Activated T-helper 1 cell treated with anti-CD3 and anti-CD28 coated beads, Interleukin-2, amount 50 U/mL, for 16 hours (primary cell): ENCODE measurements at places on chromosomes 13 and 19.

DNA sequence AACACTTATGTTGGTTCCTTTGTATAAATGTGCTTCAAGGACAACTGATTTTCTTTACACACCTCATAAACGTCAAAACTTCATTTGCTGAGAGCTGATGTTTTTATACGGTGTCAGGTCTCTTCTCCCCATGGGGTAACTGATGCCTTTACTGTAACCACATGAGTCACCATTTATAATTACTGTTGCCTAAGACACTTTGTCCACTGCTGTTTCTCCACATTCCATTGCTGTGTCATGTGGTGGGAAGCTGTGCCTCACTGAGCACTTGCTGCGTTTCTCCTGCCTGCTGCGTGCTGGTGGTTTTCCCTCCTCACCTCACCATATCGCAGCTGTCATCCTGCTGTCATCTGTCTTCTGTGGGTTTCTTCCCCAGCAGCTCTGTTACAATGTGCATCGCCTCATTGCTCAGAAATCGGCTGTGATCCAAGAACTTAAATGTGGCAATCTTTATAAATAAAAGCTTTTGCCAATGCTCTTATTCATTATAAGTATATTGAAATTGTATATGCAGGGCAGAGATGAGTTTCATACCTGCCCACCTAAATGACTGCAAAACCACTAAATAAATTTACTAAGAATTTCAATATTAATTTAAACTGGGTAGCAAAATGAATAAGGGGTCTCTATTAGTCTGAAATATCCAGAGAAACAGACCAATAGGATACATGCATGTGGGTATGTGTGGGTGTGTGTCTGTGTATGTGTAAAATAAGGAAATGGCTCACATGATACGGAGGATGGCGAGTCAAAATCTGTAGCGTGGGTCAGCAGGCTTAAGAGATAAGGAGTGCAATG is 547.0 kb upstream of the SLITRK5 start:
- DNase-seq = no peak

GRCh38 chr19:2719920-2720776 is 1.0 kb downstream of the DIRAS1 start:
- DNase-seq = no peak

GRCh38 chr13:103246581-103247200 is 180.5 kb upstream of the SLC10A2 start:
- DNase-seq = no peak

DNA sequence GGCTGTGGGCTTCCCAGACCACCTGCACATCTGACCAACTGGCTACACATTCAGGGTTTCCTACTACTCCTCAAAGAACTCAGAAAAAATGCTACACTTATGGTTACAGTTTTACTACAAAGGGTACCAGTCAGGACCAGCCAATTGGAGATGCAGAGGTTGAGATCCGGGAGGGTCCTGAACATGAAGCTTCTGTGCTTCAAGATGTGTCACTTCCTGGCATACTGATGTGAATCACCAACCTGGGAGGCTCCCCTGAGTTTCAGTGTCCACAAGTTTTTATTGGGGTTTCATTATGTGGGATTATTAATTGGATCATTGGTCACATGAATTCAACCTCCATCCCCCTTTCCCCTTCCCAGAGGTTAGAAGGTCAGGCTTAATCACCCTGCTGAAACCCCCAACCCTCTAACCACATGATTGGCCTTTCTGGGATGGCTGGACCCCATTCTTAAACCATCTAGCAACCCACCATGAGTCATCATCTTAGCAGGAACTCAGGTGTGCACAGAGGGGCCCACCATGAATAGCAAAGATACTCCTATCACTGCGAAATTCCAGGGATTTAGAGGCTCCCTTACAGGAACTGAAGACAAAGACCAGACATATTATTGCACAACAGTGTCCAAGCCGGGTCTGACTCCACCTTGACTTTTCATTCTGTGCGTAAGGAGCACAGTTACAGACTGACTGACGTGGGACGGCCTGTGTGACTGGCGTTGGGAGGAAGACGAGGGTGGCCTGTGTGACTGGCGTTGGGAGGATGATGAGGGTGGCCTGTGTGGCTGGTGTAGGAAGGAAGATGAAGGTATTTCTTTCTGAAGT is 90.7 kb downstream of the ATP8A2 start:
- no peak for DNase-seq

GRCh38 chr19:3481241-3482090 is 1.1 kb upstream of the SMIM24 start:
- DNase-seq = no peak

DNA sequence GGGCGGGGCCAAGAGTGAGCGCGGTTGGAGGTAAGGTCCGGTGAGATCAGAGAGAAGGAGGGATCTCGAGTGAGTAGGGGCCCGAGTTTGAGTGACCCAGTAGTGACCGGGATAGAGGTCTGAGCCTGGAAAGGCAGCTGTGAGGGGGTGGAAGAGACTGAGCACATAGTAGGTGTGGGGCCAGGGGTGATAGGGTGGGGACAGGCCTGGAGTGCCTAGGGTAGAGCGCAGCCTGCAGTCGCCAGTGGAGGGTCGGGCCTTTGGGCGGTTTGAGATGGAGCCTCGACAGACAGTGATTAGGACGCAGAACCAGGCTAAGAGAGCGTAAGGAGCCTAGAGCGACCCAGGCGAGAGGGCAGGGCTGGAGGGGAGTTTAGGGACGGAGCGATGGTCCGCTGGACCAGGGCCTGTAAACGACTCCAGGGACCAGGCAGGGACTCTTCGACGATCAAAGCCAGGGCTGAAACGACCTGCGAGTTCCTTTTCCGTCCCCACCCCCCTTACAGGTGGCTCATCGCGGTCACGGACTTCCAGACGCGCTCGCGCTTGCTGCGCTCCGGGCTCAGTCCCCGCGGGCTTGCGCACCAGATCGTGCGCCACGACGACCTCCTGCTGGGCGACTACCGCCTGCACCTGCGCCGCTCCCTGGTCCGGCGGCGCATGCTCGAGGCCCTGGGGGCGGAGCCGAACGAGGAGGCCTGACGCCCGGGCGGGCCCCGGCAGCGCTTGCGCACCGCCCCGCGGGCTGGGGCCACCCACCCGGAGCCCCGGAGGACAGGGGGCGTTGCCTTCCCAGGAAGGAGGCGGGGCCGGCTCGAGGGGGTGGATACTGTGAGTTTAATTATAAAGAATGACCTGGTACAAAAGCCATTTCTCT is 9.4 kb downstream of the C19orf81 start:
- DNase-seq = no peak

- DNase-seq = no peak
Measured at GRCh38 chr19:48436586-48436985, 9.2 kb upstream of the GRWD1 start.

GRCh38 chr13:112328936-112329335 is 47.2 kb upstream of the SPACA7 start:
- no peak for DNase-seq

DNA sequence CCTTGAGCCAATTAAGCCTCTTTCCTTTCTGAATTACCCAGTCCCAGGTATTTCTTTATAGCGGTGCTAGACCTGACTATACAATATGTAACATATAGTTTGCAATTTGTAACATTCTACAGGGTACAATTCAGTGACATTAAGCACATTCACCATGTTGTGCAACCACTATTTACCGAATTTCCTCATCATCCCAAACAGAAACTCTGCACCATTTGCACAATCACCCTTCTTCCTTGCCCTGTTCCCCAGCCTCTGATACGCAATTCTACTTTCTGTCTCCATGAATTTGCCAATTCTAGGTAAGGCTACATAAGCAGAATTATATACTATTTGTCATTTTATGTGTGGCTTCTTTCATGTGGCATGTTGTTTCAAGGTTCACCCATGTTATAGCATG is 13.7 kb upstream of the SIGLEC10 start:
- no peak for DNase-seq

GRCh38 chr13:33659466-33659865 is 158.5 kb upstream of the RFC3 start:
- no peak for DNase-seq

DNA sequence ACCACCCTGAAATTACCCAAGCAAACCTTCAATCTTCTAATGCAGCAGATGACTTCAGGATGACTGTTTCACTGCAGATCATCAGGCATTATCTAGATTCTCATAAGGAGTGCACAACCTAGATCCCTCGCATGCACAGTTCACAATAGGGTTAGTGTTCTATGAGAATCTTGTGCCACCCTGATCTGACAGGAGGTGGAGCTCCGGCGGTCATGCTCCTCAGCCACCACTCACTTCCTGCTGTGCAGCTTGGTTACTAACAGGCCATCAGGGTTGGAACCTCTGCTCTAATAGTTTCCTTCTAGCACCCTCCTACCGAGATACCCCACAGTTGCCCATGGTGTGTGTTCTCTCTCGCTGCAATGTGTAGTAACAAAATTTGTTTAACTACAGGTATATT is 442.8 kb downstream of the FGF14 start:
- DNase-seq = no peak

DNA sequence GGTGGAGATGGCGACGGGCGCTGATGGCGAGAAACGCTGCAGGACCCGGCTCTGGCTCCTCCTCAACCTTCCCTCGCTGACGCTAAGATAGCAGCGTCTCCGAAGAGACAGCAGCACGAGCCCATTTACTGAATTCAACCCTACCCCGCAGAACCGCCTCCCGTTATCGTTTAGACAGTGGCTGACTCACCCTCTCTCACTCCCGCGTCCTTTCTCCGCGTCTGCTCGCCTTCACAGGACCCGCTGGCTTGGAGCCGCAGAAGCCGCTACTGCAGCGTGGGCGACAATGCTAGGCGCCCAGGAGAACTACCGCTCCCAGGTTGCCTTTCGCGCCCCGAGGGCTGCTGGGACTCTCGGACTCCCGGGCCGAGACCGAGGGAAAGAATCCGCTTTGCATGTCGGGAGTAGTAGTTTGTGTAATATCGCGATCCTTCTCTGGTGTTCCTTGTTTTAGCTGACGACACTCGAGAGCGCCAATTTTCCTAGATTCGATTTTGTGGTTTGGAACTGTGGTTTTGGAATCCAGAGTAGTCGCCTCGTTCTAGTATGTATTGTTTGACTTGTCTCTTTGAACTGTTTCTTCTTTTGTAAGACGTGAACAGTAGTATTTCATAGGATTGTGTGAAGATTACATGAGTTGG is at the start of gene KBTBD6:
Gene KBTBD6 (minus strand): TSS at position 291 of the 641 bp plus-strand sequence. CDS start 291 bp downstream, outside the sequence.
- peak; percentile 91 for DNase-seq

DNA sequence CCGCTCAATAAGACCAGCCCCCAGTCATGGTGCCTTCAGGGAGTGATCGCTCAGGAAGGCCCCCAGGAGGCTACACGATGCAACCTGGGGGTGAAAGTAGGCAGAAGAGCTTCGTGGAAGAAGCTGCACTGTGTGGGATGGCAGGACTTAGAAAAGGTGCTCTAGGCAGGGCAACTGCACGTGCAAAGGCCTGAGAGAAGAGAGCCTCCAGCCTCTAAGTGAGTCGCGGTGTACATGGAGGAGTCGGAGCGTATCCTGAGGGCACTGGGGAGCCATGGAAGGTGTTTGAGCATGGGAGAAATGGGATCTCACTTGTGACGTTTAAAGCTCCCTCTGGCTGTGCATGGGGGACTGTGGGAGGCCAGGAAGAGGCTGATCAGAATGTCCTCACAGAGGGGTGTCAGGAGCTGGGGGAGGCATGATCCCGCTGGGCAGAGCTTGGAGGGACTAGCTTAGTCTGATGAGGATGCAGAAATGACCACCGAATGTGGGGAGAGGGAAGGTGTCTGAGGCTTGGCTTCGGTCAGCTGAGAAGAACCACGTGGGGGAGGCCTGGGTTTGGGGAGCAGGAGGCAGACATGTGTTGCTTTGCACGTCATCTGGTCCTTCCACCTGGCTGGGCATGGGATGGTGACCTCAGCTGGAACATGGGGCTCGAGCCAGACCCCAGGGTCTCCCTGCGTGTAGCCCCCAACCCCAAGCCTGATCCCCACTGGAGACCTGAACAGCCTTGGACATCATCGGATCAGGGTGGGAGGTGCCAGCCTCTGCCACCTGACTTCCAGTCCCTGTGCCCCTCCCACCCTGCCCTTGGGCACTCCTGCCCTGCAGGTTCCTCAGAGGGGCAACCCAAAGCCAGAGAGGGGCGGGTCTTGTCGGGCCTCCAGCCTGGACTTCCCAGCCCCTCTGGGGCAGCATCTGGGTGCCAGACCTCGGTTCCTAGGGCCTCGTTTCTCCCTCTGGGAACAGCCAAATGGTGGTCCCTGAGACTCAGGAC is 1.1 kb downstream of the APC2 start:
- DNase-seq = no peak

- no peak for DNase-seq
Measured at GRCh38 chr13:59261928-59262488, 901.7 kb downstream of the DIAPH3 start.

GRCh38 chr19:4586245-4586644 is 26.8 kb upstream of the SEMA6B start:
- no peak for DNase-seq

DNA sequence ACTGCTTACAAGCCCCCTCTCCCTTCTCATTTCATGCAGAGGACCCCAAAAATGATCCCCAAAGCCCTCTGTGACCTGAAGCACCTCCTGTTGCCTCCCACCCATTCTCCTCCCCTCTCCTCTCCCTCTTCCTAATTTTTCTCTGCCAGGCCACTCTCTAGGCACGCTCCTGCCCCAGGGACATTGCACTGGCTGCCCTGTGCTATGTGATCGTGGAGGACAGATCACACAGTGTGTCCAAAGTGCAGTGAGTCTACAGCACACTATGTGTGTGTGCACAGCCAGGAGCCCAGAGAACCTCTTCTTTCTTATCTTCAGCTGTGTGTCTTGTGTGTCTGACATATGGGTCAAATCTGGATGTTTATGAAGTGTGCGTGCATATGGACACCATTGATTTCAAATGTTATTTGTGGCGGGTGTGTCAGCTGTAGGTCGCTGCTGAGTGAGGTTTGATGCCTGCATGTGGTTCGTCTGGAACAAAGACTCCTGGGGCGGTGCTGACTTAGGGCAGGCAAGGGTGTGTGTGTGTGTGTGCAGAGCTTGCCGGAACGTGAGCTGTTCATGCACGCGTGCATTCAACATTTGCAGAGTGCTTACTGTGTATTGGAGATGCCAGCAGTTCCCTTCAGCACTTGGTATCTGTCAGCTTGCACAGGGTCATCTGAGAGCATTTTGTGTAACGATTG is 2.1 kb upstream of the KLHL26 start:
- no peak for DNase-seq

GRCh38 chr19:12139885-12140544 is at the start of gene ZNF20:
Gene ZNF20, minus strand, starts transcription at chr19:12140350. Its CDS starts 168 bp downstream, at chr19:12140182.
- DNase-seq = peak; percentile 70

- DNase-seq = peak; percentile 51
Measured at GRCh38 chr19:21482863-21483276, 22.5 kb upstream of the ZNF429 start.

- no peak for DNase-seq
Measured at GRCh38 chr19:45876161-45876410, 9.9 kb downstream of the IRF2BP1 start.

DNA sequence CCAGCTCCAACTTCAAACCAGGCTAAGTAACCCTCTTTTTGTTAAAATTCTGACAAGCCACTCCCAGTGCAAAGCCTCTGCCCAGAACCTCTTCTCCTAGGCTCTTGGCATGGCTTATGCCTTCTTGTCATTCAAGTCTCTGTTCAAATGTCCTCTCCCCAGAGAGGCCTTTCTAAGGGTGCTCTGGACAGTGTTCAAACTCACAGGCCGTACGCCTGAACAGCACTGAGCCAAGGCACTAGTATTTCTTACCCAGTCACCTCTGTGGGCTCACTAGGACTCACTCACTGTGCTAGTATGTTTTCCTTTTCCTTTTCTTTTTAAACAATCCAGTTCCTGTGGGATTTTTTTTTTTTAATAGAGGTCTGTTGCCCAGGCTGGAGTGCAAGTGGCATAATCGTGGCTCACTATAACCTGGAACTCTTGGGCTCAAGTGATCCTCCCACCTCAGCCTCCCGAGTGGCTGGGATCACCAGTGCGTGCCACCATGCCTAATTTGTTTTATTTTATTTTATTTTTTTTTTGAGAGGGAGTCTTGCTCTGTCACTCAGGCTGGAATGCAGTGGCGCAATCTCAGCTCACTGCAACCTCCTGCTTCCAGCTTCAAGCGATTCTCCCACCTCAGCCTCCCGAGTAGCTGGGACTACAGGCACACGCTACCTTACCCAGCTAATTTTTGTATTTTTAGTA is 2.3 kb upstream of the ASF1B start:
- no peak for DNase-seq
